Smooth muscle cell of the pulmonary artery (primary cell): ENCODE measurements at places on chromosomes 16 and 17. TPM values are rescaled to one million over a fixed set of nuclear protein-coding genes. Genes with fewer than 3 reads are reported as not detected.

The CRISPLD2 gene
- 1.2 and 38.1 TPM in 2 replicates for total RNA-seq

The SLC43A2 gene
- total RNA-seq, result 5.7 and 9.2 TPM in 2 replicates

The OR3A3 gene
- total RNA-seq, result 0.10 TPM in 1 of 2 replicates, not detected in the other

The USB1 gene
- 44.6 and 53.8 TPM in 2 replicates for total RNA-seq

The HS3ST2 gene
- not detected in 2 replicates for total RNA-seq

The LPCAT2 gene
- 16.2 and 21.5 TPM in 2 replicates for total RNA-seq

The GCGR gene
- not detected in 2 replicates for total RNA-seq

The ZP2 gene
- not detected in 2 replicates for total RNA-seq

The BAIAP3 gene
- 1.2 and 1.3 TPM in 2 replicates for total RNA-seq

The TMEM238L gene
- total RNA-seq, result not detected in 2 replicates

The SPATA22 gene
- total RNA-seq, result 0.13 and 0.26 TPM in 2 replicates

The SLC5A2 gene
- 0.03 and 0.07 TPM in 2 replicates for total RNA-seq

The TSNAXIP1 gene
- total RNA-seq, result 0.78 and 1.0 TPM in 2 replicates

The METTL26 gene
- 61.8 and 71.3 TPM in 2 replicates for total RNA-seq

The CD300A gene
- total RNA-seq, result not detected in 2 replicates
